ENCODE measurements at places on chromosomes 4 and X. TPM values are rescaled to one million over a fixed set of nuclear protein-coding genes. Genes with fewer than 3 reads are reported as not detected.

The GYPA gene
- polyA plus RNA-seq: not detected

The NDUFA1 gene
- polyA plus RNA-seq: 82.3 TPM

The UGT2B28 gene
- polyA plus RNA-seq: not detected

The GABRE gene
- 29.2 TPM for polyA plus RNA-seq

The FAM9C gene
- polyA plus RNA-seq: not detected

The ASMT gene
- 1.2 TPM for polyA plus RNA-seq

The PABPC4L gene
- polyA plus RNA-seq: 0.11 TPM

The CCKAR gene
- not detected for polyA plus RNA-seq

The STBD1 gene
- polyA plus RNA-seq: 3.6 TPM

The CITED1 gene
- 1.4 TPM for polyA plus RNA-seq

The TCEAL6 gene
- polyA plus RNA-seq: 2.2 TPM

The CT45A5 gene
- polyA plus RNA-seq: not detected

The ADGRG2 gene
- polyA plus RNA-seq: 2.6 TPM

The SPANXN3 gene
- polyA plus RNA-seq: not detected

The AKAP17A gene
- 85.3 TPM for polyA plus RNA-seq

Measured in pancreas (tissue), 10 donors.